ENCODE measurements at places on chromosomes 7 and 10.

- no peak for DNase-seq
Observed at GRCh38 chr7:44750424-44750823, 1.8 kb downstream of the ZMIZ2 start.

GRCh38 chr7:18494821-18495408, 634 bp upstream of the HDAC9 start:
- DNase-seq, result no peak

- DNase-seq, result no peak
Observed at GRCh38 chr10:126671402-126671975, 996 bp upstream of the C10orf90 start.

GRCh38 chr10:80536361-80536835, 1.3 kb upstream of the SH2D4B start:
- no peak for DNase-seq

GRCh38 chr7:30525429-30525828, 20.8 kb upstream of the GGCT start:
- DNase-seq, result no peak

DNA sequence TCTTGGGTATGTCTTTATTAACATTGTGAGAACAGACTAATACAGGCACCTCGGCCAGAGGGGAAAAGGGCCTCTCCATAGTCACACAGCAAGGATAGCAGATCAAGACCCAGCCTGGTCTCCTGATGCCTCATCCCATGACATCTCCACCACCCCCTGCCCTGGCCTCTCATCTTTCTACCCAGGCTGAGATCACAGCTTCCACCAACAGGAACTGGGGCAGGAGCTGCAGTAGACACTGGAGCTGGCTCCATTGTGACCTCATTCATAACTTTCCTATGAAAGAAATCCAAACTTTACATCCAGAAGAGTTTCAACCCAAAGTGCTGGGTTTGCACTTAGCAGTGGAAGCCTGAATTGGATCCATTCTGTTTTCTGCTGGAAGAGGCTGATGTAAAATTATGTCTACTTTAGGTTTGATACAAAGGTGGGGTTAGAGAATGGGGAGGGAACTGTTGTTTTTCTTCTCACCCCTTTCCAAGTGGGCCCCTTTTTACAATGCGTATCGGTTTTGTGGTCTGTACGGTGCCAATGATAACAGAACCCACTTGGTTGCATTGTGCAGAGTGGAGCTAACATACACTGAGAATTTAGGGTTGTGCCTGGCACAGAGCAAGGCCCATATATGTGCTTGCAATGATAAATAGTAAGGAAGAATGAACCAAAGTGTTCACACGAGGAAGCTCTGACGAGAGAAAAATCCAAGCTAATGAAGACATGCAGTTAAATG, 28.6 kb upstream of the INSIG1 start:
- DNase-seq, result no peak

GRCh38 chr7:30851651-30852307, 59.9 kb upstream of the AQP1 start:
- DNase-seq, result no peak

GRCh38 chr10:15719049-15719898, 448 bp downstream of the ITGA8 start:
- DNase-seq, result no peak

- DNase-seq, result no peak
Observed at GRCh38 chr10:86918022-86918471, 39.4 kb downstream of the MMRN2 start.

DNA sequence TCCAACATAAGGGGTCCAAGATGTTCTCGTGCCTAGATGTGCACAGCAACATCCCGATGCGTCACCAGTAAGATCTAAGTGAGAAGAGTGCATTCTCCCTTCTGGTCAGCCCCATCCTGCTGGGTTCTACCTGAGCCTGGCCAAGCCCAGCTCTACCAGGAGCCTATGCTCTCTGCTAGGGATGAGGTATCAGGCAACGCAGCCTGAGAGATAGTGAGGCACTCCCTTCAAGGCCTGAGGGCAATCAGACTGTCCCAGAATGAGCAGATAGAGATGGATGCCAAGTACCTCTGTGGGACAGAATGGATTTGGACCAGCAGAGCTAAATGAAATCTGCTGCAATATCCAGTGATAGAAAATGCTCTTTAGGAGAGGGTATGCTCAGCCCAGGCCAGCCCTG, 26.7 kb downstream of the DDC start:
- DNase-seq, result no peak

DNA sequence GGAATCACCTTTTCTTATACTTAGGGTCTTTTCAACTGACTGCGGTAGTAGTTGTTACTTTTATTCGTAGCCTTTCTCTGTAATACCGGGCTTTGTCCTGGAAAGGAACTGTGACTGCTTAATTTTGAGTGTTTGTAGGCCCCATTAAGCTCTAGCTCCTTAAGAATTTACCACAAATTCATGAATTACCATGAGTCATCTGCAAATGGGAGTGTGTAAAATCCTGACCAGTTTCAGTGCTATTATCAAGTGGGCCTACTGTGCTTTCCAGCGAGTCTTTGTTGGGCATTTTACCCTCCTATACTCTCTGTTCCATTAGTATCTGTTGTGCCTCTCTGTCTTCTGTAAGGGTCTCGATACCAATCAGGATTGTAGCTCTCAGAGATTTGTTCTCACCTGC, 49.7 kb downstream of the ZMYND11 start:
- DNase-seq, result no peak

DNA sequence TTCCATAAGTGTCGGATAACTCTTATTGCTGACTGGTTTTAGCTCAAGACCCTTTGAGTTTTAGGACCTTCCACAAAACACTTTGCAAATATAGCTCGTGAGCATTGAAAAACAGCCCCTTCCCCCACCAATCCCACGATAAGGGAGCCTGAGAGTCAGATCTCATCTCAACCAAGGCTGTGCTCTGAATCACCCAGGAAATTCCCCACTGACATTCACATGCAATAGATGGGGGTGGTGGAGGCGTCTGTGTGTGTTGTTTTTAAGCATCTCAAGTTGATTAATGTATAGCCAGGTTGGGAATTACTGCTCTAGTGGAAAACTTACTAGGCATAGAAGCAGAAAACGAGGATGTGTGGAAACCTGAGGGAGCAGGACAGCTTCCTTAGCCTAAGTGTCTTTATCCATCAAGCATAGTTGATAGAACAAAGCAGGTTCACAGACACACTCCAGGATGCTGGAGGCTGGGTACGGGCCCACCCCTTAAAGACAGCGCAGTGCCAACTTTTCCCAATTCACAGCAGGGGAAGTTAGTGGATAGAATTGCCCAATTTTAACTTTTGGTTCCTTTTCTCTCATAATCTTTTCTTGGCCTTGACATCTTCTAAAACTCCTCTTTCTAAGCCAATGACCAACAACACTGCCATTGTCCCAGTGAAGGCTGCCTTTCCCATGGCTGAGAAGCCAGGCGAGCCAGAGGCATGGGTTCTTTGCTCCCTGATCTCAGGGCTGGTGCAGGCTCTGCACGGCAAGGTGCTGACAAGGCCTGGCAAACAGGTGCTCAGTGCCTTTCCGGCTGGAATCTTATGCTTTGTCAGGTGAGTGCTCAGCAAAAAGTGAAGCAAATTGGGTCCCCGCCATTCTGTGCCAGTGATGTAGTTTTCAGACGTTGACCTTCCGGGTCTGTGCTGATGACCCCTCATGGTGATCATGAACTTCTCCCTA, 98.5 kb upstream of the INSIG1 start:
- DNase-seq, result peak; percentile 21

GRCh38 chr7:42274053-42274452, 37.0 kb upstream of the GLI3 start:
- DNase-seq, result no peak

DNA sequence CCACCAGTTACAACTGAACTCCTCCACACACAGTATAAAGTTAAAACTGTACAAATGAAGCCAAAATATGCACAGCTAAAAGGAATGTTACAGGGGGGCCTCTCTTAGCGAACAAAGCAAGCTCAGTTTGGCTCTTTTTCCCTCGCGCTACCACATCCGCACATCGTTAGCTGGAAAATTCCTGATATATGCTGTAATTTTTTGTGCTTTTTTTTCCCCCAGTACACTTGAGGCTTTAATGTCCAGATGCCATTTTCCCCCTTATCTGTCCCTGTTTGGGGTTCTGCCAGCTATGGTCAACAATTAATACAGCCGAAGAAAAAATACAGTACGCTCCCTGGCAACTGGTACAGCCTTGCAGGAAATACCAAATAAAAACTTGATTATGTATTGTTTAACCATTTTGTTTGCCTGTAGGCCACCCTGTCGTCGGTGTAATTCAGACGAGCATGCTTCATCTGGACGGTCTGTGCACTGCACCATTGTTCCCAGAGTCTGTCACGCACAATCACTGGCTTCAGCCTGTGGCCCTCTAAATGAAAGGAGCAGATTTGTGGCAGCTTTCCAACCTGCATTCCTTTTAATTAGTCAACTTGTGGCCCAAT, 108.1 kb upstream of the FAM133B start:
- DNase-seq, result no peak

DNA sequence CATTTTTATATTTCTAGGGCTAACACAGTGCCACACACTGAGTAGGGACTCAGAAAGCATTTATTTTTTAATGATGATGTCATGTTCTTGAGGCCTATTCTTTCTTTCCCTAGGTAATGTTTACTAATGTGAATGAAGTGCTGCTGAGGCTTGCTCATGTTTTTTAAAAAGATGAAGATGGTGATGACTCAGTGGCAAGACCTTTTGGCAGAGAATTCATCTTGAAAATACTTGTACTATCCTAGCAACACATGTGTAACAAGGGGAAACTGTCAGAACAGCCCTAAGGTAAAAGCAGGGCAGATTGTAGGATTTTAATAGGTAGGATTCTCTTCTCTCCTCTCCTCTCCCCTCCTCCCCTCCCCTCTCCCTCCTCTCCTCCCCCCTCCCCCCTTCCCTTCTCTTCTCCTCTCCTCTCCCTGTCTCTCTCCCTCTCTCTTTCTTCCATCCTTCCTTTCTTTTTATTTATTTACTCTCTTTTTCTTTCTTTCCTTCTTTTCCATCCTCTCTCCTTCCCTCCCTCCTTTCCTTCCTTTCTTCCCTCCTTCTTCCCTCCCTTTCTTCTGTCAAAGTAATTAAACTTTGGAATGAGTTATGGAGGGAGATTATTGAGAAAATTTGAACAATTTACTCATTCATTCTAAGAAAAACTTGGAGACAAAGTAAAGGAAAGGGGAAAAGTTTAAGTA, 75.3 kb downstream of the ZNF92 start:
- no peak for DNase-seq

DNA sequence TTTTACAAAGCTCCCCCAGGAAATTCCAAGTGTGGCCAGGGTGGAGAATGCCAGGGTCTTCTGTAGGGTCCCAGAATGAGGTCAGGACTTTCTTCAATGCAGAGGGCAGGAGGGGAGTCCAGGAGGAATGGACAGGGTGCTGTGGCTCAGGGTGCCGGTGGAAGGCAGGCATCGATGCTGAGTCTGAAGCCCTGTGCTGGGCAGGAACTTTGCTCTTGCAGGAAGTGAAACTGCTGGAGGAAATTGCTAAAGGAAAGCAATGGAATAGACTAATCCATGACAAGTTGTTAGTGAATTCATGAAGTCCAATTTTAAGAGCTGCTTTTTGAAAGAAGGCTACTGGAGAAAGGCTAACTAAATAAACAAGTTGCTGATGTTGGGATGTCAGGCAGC, 14.8 kb downstream of the PTPRE start:
- DNase-seq, result no peak

DNA sequence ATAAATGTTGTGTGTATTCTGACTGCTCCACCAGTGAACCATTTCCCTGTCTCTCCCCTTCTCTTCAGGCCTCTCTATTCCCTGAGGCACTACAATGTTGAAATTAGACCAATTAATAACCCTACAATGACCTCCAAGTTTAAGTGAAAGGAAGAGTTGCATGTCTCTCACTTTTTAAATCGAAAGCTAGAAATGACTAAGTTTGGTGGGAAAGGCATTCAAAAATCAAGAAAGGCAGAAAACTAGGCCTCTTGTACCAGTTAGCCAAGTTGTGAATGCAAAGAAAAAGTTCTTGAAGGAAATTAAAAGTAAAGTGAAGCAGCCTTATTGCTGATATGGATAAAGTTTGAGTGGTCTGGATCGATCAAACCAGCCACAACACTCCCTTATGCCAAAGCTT, 198.3 kb upstream of the YAE1 start:
- DNase-seq, result no peak

- DNase-seq, result no peak
Observed at GRCh38 chr7:116062666-116063065, 32.1 kb upstream of the TFEC start.

GRCh38 chr10:62373995-62374861, at the start of gene ZNF365:
Gene ZNF365 (plus strand): TSS chr10:62374369. CDS start chr10:62376194, 1,825 bp downstream.
- DNase-seq, result peak; percentile 15

DNA sequence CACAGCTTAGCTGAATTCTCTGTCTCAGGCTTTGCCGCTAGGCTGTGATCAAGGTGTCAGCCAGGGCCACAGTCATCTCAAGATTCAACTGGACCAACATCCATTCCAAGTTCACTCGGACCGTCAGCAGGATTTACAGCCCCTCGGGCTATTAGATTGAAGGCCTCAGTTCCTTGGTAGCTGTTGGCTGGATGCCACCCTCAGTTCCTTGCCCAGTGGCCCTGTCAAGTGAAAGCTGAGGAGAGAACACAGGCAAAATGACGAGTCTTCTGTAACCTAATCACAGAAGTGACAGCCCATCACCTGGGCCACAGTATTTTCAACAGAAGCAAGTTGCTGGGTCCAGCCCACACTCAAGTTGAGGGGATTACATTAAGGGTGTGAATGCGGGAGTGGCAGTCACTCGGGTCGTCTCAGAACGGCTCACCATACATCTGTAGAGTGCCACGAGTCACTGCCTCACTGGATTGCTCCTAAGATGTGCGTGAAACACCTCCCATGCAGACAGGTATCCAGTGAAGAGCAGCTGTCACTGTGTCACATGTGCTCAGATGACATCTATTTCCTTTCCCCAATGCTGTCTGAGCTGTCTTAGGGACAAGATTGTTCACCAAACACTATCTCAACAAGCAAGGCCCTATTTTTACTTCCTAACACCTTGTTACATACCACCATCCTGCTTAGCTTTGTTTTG, 78.9 kb upstream of the PRLHR start:
- no peak for DNase-seq

DNA sequence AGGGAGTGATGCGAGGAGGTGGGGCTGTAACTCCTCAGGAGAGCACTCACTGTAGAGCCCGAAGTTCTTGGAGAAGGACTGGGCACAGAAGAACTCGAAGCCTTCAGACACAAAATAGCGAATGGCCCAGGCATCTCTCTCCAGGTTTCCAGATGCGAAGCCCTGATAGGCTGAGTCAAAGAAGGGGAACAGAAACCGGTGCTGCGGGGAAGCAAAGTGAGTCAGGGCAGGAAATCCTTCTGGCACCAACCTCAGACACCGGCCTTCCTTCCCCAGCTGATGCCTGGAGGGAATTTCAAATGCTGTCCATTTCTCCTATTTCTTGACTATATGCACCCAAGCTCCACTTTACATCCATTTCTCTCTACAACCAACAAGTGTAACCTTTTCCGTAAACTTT, 26.8 kb downstream of the GOT1 start:
- no peak for DNase-seq

GRCh38 chr10:110803239-110803749, 68.4 kb upstream of the PDCD4 start:
- no peak for DNase-seq

DNA sequence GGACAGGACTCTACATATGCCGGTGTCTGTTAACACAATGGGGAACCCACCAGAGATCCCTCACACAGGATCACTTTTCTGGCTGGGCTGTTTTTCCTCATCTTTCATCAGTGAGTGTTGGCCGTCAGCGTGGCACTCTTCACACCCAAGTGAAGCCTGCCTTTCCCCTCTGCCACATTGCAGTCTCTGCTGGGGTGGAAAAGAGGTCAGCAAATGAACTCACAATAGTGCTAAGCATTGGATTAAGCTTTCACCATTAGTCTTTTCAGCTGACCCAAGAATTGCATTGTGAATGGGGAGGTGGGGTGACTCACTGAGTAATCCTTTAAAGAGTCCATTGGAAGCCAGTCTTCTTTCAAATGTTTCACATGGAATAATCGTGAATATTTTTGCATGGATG, 143.0 kb downstream of the KIAA1217 start:
- no peak for DNase-seq

Measured in CD4-positive, alpha-beta T cell treated with Interleukin-6 at 100 ng/mL for 8 hours (primary cell).